ENCODE measurements at places on chromosomes 5 and 9. TPM values are rescaled to one million over a fixed set of nuclear protein-coding genes. Genes with fewer than 3 reads are reported as not detected.

GRCh38 chr5:179267071-179267670 is 78.1 kb downstream of the ADAMTS2 start:
- DNase-seq: no peak

- peak; percentile 48 for DNase-seq
Measured at GRCh38 chr5:148740966-148741742, 85.3 kb upstream of the ADRB2 start.

- DNase-seq: no peak
Measured at GRCh38 chr9:70772601-70773000, 348.8 kb downstream of the TRPM3 start.

DNA sequence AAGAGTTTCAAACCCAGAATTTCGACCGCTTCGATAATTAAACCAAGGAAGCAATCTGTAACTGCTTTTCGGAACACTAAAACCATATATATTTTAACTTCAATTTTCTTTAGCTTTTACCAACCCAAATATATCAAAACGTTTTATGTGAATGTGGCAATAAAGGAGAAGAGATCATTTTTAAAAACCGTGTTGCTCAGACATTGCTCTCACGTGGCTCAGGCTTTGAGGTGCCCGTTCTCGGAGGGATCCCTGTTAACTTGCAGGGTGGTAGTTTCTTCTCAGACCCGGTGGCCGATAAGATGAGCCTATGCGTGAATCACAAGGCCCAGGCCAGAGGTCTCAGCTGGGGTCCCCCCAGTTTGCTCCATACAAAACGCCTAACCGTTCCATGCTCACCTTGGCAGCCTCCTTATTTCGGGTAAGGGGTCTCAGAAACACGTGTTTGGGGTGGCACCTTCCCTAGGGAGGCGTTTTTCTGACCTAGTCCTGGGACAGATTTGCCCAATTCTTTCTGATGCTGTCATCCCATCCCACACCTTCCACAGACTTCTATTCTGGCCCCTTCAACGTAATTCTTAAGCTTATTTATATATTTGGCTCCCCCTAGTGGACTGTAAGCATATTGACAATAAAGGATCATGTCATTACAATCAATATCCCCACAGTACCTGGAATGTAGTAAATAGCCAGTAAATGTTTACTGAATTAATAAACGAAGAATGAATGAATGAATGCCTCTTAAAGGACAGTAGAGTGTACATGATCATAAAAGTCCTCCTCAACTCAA is 48.1 kb downstream of the THBS4 start:
- DNase-seq: peak; percentile 51

The OR1Q1 gene
- not detected for polyA plus RNA-seq

Data from right lung (tissue), 10 donors.